T-cell (primary cell): ENCODE measurements at places on chromosomes 4 and X.

GRCh38 chr4:187469627-187470026, 525.9 kb upstream of the ZFP42 start:
- DNase-seq = no peak

- DNase-seq = no peak
These were observed 46.1 kb downstream of the SORCS2 start for GRCh38 chr4:7238300-7238960.

DNA sequence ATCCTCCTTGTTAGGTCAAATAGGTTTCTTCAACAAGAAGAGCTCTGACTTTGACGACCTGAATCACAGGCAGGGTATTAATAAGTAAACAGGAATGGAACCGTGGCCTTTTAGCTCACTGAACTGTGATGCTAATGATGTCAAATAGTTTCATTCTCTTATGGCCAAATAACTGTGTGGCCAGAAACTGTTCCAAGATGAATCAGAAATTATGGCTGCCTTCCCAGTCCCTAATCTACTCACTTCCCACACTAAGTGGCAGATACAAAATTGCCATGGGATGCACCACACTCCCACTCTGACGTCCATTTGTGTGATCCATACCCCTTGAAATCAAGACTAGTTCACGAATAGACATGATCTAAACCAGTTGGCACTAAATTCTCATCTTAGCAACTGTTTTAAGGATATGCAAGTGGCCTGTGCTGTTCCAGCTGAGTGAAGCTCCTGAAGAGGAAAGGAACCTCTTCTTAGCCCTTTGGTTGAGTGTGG, 455.4 kb downstream of the IL15 start:
- no peak for DNase-seq

GRCh38 chr4:179165000-179165738, 1722.9 kb upstream of the AGA start:
- no peak for DNase-seq

DNA sequence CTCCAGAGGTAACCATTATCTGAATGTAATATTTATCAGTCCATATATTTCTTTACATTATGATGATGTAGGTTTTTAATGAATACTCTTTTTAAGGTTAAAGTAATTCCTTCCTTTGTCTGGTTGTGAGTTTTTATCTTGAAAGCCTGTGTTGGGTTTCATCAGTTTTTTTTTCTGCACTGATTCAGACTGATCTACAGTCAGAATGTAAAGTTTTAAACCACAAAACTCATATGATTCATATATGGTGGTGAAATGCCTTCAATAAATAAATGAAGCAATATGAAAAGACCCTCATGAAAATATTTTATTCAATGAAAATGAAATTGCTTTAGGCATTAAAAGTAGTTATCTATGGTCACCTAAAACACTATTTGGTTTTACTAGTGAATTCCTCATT, 47.1 kb downstream of the SORBS2 start:
- DNase-seq = no peak

- no peak for DNase-seq
These were observed 547 bp upstream of the CLGN start for GRCh38 chr4:140427919-140428471.

- no peak for DNase-seq
These were observed 1497.3 kb downstream of the STIM2 start for GRCh38 chr4:28357990-28358389.

GRCh38 chr4:127124919-127125318, 507.8 kb upstream of the INTU start:
- DNase-seq = no peak

GRCh38 chr4:88018466-88018865, 11.0 kb downstream of the PKD2 start:
- DNase-seq = no peak

GRCh38 chrX:103793545-103793940, 16.9 kb downstream of the PLP1 start:
- DNase-seq = no peak

GRCh38 chr4:139761461-139761860, 95.8 kb downstream of the MGST2 start:
- no peak for DNase-seq

DNA sequence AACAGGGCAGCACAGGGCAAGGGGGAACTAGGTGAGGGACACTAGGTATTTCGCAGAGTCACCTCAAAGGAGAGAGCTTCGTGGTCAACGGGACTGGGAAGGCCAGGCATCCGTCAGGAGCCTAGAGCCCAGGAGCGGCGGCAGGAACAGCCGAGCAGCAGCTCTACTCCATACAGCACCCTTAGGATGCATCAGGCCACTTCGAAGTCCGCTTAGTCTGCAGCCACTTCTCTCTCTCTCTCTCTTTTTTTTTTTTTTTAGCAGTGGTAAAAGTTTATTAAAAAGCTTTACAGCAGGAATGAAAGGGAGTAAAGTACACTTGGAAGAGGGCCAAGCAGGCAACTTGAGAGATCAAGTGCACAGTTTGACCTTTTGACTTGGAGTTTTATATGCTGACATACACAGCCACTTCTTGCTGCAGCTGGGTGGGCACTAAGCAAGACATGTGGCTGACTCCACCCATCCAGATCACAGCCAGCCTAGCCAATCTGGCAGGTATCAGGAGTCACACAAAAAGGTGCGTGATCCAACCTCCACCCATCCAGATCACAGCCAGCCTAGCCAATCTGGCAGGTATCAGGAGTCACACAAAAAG, 209.7 kb upstream of the RADX start:
- DNase-seq = no peak

DNA sequence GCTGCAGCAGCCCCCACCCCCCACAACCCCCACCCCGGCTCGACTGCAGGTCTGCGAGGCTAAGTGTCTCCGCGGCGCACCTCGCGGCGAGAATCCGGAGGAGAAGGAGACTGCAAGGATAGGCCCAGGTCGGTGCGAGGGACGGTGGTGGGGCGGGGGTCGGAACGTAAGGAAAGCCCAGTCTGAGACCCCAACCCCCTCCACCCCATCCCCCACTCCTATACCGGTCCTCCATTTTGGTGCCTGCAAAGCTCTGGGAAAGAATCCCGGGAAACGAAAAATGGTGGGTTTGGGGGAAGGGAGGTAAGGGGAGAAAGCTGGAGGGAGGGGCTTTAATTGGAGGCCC, 614 bp downstream of the BEX3 start:
- DNase-seq = no peak
